ENCODE measurements at places on chromosomes 6 and 20.

DNA sequence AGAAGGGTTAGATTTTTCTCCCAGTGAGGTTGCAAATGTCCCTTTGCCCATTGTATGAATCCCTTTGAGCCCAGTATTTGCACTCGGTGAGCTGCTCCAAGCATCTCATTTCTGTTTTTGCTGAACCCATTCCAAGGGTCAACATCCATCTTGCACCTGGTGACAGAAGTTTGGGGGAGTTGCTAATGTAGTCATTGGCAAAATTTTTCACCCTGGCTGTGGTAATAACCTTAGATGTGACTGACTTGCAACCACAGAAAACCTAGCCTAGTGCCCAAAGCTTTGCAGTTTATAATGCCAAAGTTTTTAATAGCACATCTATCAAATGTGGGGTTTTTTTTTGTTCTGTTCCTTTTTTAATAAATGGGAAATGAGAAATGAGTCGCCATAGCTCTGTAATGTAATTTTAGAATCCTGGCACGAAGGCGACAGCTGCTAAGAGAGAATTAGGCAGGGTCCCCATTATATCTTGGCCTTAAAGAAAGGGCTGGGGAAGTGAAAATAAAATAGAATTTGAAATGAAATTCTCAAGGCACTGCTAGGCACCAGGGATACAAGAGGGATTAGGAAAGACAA lies 682.8 kb downstream of the KIF16B start:
- no peak for DNase-seq

DNA sequence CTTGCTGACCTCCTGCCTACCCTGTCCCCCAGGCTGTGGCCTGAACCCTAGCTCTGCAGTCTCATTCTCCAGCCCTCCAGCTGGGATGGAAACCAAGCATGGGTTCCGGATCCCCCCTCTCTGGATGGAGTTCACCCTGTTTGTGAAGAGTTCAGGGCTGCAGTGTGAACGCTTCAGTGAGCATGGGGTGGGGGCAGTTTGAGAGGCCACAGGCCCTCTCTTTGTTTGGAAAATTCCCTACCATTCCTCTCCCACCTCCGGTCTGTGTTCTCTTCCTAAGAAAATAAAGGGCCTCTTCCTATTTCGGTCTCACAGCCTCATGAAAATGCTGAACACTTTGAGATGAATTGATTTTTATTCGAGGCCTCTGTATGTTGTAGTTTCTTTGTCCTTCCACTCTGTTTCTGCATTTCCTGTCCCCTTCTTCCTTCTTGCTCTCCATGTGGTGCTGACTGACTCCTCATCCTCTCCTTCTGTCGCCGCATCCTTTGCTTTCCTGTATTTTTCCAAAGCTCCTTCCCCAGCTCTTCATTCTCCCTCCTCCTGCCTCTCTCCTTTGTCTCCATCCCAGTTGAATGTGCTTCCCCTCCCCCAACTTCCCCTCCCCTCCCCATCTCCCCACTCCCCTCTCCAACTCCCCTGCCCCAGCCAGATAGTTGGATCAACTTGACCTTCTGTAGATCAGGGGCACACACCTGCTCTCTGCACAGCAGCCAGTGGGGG lies 2.4 kb upstream of the KCNK5 start:
- DNase-seq, result no peak

- DNase-seq, result peak; percentile 1
These were observed 815.5 kb upstream of the SLC35B3 start for GRCh38 chr6:9250852-9251251.

DNA sequence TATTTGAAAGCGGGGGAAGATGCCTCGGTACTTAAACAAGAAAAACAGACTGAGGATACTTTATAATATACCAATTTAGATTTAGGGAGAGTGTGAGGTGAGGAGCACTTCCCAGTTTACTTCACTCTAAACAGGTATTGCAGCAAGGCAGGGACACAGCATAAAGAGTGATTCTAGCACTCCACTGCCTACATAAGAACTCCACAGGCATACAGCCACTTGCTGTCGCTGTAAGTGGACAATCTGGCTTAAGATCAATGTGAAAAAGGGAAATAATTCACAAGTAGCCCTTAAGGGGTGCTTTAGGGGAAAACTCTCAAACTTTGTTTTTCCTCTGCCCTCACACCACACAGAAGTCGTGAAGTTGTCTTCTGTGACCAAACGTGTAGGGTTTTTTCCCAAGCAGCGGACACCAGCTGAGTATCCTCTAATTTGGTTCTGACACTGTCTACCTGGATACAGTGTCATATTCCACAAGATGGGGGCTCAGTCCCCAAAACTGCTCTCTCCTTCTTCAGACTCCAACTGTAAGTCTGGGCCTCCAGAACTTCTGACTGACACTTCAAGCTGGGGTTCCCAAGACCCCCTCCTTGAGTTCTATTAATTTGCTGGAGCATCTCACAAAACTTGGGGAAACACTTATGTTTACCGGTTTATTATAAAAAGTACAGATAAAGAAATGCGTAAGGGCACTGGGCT lies 9.3 kb downstream of the ADNP start:
- DNase-seq, result no peak

DNA sequence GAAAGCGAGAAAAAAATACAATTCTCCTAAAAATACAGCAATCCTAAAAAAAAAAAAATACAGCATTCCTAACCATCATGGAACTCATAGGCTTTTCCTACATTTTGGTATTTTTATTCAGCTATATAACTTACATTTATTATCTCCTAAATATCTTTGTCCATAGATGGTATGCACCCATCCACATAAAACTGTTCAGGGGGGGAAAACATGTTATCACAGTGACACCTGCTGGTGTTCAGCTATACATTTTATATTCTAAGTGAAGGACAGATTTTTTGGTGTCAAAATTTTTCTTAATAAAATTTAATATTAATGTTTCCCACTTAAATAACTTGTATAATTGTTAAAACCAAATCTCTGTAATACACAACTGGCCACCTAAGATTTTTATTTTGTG lies 58.0 kb downstream of the BLOC1S5 start:
- DNase-seq, result no peak

DNA sequence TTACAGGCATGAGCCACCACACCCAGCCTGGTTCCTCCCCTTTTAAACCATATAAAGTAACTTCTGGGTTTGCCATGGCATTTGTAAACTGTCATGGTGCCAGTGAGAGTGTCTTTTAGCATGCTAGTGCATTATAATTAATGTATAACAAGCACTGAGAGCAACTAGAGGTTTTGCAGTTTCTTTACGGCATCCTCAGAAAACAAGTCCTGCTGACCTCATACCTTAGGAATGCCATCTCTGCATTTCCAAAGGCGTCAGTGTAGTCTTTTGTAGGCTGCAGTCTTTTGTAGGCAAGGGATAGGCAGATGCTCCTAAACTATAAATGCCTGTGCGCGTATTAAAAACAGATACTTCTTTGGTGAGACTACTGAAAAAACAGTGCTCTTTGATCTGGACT lies 75.0 kb upstream of the EZR start:
- DNase-seq, result no peak

- DNase-seq, result no peak
These were observed 91.5 kb upstream of the HIVEP1 start for GRCh38 chr6:11920566-11920965.

DNA sequence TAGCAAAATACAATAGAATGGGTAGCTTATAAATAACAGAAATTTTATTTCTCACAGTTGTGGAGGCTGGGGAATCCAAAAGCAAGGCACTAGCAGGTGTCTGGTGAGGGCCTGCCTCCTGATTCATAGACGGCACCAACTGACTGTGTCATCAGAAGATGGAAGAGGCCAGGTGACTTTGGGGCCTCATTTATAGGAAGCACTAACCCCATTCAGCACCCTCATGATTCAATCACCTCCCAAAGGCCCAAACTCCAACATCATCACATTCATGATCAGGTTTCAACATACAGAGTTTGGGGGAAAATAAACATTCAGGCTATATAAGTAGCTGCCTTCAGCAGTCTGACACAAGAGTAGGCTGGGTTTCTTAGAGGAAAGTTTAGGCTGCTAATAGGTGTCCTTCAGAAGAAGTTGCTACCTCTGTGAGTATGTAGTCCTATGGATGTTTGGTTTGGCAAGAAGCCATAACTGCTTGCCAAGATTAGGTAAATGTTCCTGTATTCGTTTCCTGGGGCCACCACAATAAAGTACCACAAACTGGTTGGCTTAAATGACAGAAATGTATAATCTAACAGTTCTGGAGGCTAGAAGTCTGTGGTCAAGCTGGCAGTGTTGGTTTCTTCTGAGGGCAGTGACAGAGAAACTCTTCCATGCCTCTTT lies 48.8 kb downstream of the NT5E start:
- DNase-seq, result no peak

DNA sequence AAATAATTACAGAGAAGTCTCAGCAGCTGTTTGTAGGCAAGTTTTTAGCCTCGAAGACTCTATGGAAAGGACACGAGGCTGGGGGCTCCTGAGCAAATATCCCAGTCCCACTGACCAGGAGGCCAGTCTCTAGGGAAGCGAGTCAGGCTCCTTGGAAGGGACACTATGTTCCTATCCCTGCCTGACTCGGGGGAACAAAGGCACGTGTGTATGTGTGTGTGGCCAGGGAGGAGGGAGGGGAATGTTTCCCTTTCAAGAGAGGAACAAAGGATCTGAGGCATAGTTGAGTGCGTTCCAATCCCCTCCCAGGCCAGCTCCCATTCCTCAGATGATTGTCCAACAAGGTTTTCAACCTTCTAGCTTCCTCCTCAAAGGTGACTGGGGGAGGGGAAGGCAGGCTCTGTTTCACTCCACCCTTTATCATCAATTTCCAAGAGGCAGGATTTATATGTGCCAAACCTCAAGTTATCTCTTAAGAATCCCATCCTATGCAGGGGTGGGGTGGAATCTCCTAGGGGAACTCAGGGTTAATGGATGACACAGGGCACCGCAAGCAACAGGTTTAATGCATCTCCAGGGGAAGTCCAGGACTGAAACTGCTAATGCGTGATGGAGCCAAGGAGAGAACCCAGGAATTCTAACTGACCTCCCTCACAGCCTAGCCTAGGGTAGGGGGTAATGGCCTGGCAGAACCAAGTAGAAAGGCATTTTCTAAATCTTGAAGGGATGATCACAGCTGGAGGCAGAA lies 9.9 kb downstream of the BCL2L1 start:
- DNase-seq, result no peak

DNA sequence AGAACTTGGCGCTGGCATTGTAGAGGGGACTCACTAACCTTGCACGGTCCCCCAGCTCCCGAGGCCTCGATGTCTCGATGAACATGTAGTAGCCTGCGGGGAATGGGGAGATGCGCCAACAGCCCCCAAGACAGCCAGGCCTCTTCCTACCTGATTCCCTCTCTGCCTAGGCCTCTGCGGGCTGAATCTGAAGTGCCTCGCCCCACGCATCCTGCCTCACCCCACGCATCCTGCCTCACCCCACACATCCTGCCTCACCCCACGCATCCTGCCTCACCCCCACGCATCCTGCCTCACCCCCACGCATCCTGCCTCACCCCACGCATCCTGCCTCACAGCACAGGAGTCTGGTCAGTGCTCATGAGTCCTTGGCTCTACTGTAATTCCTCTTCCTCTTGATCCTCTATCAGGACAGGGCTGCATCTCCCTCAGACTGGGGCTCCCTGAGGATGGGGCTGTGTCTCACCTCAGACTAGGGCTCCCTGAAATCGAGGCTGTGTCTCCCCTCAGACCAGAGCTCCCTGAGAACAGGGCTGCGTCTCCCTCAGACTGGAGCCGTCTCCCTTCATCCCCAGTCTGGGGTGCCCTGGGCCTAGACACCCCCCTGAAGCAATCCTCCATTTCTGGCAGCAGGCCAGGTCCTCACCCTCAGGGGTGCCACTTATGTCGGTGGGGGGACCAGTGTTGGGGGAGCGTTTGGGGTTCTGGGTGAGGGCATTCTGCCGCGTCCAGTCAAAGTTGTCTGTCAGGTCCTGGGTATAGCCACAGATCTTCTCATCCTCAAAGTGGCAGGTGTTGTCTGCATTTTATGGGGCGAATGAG lies 53.6 kb downstream of the MDGA1 start:
- no peak for DNase-seq
